ENCODE measurements at places on chromosomes 7 and 10.

DNA sequence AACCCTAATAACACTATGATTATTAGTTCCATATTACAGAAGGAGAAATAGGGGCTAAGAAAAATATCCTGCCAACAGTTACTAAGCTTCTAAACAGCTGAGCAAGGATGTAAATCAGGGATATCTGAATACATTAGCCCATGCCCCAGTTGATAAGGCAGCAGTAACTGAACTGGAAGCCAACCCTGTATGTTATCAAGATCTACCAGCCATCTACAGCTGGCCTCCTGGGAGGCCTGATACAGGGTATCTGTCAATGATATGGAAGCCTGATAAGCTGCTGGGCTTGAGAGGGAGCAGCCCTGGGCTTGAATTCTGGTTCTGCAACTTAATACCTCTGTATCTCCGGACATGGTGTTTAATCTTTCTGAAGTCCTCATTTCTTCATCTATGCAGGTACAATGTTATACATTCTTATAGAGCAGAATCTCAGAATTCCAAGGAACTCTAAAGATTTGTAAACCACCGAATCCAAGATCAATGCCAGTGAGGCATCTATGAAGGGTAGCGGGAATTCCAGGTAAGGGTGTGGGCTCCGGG, 37.9 kb upstream of the AFAP1L2 start:
- no peak for DNase-seq

GRCh38 chr7:101094791-101095375, 9.6 kb downstream of the TRIM56 start:
- peak; percentile 46 for DNase-seq

- no peak for DNase-seq
Observed at GRCh38 chr7:50988465-50988864, 205.8 kb upstream of the GRB10 start.

DNA sequence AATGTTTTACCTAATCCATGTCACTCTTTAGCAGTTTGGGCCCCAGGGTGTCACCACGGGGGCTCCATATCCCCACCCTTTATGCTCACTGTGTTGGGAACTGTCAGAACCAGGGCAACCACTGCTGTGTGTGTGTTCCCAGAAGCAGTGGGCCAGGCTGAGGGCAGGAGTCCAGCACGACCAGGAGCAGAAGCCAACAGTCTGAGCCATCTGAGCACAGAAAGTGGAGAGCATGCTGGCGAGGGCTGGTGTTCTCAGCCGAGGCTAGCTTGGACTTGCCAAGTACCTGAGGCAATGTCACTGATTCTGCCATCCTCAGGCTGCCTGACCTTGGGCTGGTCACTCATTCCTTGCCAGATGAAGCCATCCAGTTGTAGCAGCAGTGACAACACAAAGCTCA, 285.0 kb downstream of the BMPER start:
- DNase-seq: no peak

DNA sequence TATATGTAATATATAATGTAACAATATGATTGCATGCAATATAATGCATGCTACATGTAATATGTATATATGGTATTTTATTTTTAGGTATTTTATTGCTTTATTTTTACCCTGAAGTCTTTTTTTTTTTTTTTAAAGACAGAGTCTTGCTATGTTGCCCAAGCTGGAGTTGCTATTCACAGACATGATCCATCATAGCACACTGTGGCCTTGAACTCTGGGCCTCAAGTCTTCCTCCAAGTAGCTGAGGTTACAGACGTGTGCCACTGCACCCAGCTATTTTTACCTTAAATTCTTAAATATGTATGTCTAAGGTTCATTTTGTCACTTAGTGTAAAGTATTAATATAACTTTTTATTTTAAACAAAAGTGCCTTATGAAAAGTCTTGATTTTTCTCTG, 47.1 kb downstream of the MKLN1 start:
- no peak for DNase-seq

- DNase-seq: no peak
Observed at GRCh38 chr10:69492091-69492745, 41.0 kb downstream of the TSPAN15 start.

- no peak for DNase-seq
Observed at GRCh38 chr7:112302566-112302965, 96.1 kb downstream of the ZNF277 start.

GRCh38 chr10:7872041-7872442, 53.7 kb downstream of the TAF3 start:
- peak; percentile 21 for DNase-seq

DNA sequence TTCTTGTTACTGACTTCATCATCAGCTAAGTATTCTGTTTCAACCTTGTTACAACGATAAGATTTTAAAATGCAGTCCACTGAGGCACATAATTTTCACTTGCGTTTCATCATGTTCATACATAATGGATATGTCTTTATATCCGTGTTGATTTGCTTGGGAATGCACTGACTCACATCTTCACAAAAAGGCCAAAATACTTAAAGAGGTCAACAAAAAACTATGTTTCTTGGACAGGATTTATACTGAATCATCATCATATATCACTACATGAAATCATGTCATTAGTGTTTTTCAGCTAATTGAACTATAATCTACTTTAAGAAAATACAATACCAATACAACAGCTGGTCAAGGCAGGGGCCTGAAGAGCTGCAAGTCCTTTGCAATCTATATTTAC, 324.5 kb upstream of the KLF6 start:
- DNase-seq: no peak

- peak; percentile 22 for DNase-seq
Observed at GRCh38 chr10:89367529-89367928, 10.3 kb upstream of the IFIT1B start.

DNA sequence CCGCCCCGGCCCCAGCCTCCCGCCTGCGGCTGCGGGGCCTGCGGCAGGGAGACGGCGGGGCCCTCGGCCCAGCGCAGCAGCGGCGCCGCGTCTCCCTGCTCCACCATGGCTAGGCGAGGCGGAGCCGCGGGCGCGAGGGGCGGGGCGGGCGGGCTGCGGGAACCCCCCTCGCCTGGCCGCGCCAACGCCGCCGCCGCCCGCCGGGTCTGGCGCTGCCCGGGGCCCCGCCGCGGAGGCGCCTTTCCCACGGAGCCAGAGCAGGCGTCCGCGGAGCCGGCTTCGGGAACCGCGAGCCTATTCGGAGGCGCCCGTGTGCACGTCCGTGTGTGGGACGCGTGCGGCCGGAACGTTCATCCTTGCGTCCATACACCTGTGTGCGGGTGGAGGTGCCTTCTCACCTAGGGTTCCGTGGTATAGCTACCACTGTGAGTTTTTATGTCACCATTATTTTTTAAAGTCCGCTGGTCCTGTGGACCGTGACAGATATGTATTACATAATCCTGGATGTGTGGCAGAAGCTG, at the start of gene DENND11:
DENND11 (minus strand) TSS at position 120 of the 521 bp plus-strand sequence; CDS start at position 107, 13 bp downstream.
- DNase-seq: peak; percentile 60

GRCh38 chr7:34011696-34012095, 106.4 kb downstream of the BMPER start:
- no peak for DNase-seq

DNA sequence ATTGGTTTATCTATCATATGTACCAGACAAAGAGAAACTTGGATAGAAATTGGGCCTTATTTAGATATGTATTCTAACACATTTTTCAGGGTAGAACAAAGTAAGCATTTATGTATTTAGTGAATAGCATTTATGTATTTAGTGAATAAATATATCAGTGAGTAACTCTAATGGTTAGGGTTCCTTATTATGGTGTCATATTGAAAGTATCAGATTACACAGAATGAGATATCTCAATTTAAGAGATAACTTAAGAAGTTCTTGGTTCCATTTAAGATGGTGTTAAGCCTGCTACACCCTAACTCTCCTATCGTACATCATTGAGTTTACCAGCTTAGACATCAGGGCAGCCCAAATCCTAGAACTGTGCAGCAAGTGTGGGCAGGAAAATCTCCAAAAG, 35.9 kb upstream of the DMTF1 start:
- no peak for DNase-seq

DNA sequence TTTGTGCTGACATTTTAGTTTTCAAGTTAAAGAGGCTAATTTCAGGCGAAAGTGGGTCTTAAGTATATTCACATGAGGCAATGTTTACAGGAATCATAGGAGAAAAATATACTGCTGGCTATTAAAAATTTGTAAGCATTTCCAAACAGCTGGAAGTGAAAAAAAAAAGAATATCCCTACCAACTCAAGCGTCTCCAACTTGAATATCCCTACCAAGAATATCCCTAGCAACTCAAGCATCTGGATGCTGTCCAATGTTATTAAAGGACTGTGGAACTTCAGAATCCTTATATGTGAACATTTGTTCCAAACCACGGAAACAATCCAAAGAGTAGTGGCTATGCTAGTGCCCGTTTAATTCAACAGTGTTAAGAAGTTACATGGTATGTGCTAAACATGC, 1303.0 kb downstream of the GATA3 start:
- DNase-seq: no peak

- no peak for DNase-seq
Observed at GRCh38 chr7:132213583-132213982, 362.7 kb downstream of the PLXNA4 start.

DNA sequence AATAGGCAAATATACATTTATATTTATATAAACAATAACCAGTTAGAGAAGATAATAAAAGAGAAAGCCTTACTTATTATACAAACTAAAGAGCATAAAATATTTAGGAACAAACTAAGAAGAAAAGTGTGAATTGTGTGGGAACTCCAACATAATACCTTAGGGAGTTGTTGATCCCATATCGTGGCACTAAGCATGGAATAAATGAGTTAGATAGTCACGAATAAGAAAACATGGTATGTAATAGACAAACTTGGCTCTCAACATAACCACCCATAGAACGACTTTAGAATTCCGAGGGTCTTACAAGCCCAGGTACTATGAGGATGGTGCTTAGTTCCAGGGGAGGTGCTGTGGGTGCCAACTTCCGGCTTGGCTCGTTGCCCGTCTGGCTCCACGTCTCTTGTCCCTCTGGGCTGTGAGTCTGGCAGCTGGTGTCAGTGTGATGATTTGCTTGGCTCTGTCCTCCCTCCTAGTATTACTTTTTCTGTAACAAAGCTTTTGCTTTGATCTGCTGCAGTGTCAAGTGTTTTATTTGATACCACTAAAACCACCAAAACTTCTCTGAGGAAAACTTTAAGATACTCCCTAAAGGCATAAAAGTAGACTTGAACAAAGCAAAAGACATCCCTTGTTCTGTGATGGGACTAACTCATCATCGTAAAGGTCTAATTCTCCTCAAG, 9.5 kb upstream of the RBM20 start:
- no peak for DNase-seq

- peak; percentile 80 for DNase-seq
Observed at GRCh38 chr10:50624866-50625501, 1.2 kb upstream of the SGMS1 start.

DNA sequence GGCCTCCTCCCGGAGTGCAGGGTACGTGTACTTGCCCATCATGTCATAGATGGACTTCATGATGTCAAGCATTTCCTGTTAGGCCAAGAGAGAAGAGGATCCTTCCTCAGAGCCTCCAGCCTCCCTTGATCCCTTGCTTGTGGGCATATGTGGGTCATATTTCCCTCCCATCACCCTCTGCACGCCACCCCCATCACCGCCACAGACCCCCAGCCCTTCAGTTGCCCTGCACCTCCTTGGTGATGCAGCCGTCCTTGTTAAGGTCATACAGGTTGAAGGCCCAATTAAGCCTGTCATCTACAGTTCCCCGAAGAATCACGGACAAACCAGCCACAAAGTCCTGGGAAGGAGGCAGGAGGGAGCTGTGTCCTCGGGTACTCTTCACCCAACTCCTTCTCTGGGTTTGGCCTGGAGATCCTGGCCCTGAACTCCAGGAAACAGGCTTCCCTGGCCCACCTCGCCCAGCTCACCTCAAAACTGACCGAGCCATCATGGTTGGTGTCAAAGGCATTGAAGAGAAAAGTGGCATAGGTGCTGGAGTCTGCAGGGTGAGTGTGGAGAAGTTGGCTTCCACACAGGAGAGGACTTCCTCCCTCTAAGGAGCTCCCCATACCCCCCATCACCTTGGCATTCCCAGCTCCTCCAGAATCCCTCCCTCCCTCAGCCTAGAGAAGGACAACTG, 9.8 kb upstream of the OGA start:
- no peak for DNase-seq
